Lung microvascular endothelial cell (primary cell): ENCODE measurements at places on chromosomes 7 and 10. TPM values are rescaled to one million over a fixed set of nuclear protein-coding genes. Genes with fewer than 3 reads are reported as not detected.

GRCh38 chr7:4099651-4100050, 582.4 kb upstream of the FOXK1 start:
- no peak for DNase-seq

DNA sequence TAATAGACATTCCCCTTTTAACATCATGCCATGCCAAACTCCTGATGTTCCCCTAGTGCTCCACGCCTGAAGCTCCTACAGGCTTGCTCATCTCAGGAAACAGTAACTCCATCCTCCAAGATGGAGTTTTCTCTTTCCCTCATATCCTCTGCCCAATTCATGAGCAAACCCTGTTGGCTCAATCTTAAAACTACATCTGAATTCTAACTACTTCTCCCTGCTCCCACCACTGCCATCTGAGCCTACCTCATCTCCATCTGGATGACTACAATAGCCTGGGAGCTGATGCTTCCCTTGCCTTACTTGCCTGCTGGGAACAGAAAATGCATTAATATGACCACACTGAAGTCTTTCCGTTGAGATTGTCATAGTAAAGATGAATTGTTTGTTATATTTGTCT, 271.7 kb upstream of the MKLN1 start:
- no peak for DNase-seq

DNA sequence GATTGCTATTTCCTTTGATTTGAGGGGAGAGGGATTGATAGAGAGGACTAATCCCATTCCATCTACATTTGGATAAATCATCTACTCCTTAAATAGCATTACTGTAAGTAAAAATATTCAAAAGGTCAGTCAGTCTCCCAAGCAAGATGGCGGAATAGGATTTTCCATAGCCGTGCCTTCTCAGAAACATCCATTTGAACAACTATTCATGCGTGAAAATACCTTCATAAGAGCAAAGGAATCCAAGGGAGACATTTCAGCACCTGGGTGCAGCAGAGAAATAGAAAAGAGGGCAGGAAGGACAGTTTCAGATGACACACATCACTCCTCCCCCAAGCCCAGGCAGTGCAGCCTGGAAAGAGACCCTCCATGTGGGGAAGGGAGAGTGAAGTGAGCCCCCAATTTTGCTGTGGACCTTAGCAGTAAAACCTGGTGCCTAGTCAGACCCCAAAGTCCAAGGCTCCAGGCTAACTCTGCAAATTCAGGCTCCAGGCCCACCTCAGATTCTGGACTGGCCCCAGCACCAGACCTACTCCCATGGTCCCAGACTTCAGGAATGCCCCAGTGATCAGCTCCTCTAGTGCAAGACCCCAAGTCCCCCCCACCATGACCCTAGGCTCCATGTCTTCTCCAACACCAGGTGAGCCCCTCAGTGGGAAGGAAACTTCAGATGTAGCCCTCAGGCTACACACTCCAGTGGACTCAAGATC, 104.3 kb upstream of the LANCL2 start:
- no peak for DNase-seq

CBLL1 gene
- 11.7 and 12.6 TPM in 2 replicates for total RNA-seq
